Stimulated activated CD8-positive, alpha-beta memory T cell treated with anti-CD3 and anti-CD28 coated beads, Interleukin-15, amount 100 ng/mL, for 48 hours (primary cell): ENCODE measurements at places on chromosomes 5 and 9.

DNA sequence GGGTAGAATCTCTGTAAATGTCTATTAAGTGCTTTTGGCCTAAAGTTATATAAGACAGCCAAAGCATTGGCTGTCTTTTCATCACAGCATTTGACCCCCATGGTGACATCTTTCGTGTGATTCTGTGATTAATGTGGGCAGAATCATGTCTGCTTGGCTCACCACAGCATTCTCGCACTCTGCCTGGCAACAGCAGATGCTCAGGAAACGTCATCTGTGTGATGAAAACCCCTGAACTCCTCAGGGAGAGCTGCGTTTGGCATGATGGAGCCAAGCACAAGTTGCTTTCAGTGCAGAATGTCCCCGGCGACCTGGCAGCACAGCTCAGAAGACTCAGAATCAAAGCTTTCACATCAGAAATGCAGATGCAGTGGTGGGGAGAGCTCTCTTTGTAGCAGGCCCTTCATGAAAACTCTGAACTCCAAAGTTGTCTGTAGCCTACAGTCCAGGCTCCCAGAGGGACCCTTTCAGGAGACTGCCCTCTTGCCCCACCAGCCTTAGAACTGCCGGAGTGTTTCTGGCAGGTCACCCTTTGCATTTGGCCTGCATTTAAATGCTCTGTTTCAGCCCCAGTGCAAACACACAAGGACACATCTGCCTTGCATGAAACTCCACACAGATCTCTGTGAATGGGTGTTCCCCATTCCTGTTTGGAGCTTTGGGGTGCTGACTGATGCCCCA, 155.6 kb upstream of the PANK3 start:
- no peak for DNase-seq

DNA sequence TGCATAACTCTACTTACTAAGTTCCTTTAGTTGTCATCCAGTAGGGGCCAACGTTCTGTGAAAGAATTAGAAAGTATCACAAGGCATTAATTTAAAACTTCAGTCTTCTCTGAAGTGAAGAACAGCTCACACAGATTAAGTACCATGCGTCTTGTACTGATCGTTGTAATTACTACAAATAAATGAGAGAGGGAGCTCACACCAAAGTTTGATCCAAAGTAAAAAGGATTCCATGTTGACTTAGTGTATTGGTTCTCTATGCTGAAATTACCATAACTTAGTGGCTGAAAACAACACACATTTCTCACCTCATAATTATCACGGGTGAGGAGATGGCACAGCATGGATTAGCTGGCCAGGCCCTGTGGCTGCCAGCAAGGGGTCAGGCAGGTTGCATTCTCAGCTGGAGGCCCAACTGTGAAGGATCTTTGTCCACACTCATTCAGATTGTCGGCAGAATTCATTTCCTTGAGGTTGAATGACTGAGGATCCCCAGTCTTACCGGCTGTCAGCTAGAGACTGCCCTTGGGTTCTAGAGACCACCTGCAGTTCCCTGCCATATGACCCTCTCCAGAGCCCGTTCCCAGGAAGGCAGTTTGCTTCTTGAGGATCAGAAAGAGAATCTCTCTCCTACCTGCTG, 169.1 kb downstream of the YTHDC2 start:
- no peak for DNase-seq

DNA sequence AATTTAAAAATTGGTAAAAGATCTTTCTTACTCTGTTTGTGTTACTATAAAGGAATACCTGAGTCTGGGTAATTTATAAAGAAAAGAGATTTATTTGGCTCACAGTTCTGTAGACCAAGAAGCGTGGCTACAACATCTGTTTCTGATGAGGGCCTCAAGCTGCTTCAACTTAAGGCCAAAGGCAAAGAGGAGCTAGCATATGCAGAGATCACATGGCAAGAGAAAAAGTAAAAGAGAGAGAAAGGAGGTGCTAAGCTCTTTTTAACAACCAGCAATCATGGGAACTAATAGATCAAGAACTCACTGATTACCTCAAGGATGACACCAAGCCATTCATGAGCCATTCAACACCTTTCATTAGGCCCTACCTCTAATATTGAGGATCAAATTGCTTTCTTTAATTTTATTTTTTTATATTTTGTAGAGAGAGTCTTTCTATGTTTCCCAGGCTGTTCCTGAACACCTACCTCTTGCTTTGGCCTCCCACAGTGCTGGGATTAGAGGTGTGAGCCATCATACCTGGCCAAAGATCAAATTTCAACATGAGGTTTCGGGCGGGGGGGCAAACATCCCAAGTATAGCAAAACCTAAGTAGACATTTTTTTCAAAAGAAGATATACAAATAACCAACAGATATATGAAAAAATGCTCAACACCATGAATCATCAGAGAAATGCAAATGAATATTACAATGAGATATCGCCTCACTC, 16.0 kb upstream of the SHC3 start:
- no peak for DNase-seq

GRCh38 chr9:99820685-99821395, 845 bp upstream of the NR4A3 start:
- peak; percentile 60 for DNase-seq

- DNase-seq = no peak
These were observed 99.5 kb upstream of the MSX2 start for GRCh38 chr5:174624733-174625522.

- no peak for DNase-seq
These were observed 8.6 kb downstream of the RAPGEF1 start for GRCh38 chr9:131731237-131731636.

DNA sequence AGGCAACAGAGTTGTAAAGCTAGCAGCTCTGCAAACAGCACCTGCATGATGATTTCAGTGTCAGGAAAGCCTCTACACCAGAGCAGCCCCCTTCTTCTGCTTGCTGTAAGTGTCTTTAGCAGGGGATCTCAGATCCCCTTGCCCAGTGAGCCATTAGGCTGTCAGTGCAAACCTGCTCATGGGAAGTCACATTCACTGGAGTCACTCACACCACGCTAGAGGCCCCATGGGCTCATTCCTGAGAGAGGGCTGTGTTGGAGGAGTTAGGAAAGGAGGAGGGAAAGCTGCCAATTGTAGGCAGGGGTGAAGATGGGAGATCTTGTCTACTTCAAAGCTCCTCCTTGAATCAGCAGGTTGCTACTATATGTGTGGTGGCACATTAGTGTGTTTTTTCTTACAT, 275.2 kb downstream of the SMARCA2 start:
- DNase-seq = no peak

DNA sequence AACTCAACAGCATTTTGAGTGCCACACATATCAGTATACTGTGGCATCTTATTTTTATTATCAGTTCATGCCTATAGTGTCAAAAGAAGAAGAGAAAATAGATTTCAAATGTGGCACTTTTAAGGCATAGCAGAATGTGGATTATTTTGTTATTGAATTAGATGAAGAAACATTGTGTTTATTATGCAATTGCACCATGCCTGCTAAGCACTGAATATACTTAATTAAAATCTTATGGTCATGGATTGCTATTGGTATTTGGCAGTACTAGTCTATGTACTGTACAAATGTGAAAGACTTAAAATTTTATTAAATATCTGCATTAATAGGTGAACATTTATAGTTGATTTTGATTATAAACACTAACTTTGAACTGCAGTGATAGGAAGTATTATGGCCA, 128.8 kb downstream of the FER start:
- no peak for DNase-seq

GRCh38 chr5:52910071-52910470, 79.1 kb upstream of the ITGA2 start:
- DNase-seq = no peak

DNA sequence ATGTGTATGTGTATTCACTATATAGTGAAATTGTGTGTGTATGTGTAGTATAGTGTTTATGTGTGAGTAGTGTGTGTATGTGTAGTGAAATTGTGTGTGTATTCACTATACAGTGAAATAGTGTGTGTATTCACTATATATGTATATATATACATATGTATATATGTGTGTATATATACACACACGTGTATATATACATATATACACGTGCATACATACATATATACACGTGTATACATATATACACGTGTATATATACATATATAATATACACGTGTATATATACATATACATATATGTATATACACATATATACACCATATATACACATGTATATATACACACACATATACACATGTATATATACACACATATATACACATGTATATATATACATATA, 403.6 kb upstream of the TUSC1 start:
- no peak for DNase-seq

- DNase-seq = no peak
These were observed 18.4 kb downstream of the RUFY1 start for GRCh38 chr5:179568721-179569120.

- no peak for DNase-seq
These were observed 10.4 kb upstream of the EEIG1 start for GRCh38 chr9:127991017-127991756.

DNA sequence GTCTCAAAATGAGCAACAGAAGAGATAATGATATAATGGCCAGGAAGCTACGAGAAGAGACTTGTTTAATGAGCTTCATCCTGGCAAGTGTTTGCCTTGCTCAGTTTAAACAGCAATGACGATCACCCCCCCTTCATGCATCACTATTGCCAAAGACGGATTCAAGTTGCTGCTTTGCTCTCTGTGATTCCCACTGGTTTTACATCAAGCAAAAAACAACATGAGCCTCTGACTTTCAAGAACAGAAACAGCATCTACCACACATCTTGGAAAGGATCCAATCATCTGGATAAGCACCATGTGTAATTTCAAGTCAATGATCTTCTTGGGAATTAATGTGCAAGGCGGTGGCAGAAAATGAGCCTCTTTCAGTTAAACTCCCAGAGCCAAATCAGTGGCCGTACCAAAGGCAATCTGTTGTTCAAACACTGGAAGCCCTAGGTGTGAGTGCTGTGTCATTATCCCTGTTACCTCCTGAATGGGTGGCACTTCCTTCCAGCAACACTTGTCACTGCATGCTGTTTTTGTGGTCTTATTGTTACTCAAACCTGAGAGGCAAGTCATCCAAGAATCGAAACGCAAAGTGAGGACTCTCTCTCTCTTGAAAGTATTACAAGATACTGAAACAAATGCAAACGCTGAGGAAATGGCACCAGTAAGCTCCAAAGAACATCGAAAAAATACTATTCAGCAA, 72.8 kb downstream of the MED27 start:
- DNase-seq = peak; percentile 14

- no peak for DNase-seq
These were observed 68.2 kb downstream of the MFAP3 start for GRCh38 chr5:154107010-154107409.

- no peak for DNase-seq
These were observed 190.2 kb downstream of the CACNA1B start for GRCh38 chr9:138067613-138068367.

GRCh38 chr5:132050661-132051552, 9.5 kb upstream of the IL3 start:
- DNase-seq = no peak

- no peak for DNase-seq
These were observed 46.6 kb downstream of the TMEM252 start for GRCh38 chr9:68493958-68494577.

GRCh38 chr5:169390265-169390664, 89.3 kb upstream of the SLIT3 start:
- no peak for DNase-seq
